Fibroblast of lung (primary cell): ENCODE measurements at places on chromosomes 6 and 20. TPM values are rescaled to one million over a fixed set of nuclear protein-coding genes. Genes with fewer than 3 reads are reported as not detected.

TMEM74B gene
- not detected in 2 replicates for total RNA-seq

GABRR1 gene
- total RNA-seq, result not detected in 2 replicates

RAB44 gene
- under 0.01 TPM in 2 replicates for total RNA-seq

SFT2D1 gene
- 34.2 and 34.8 TPM in 2 replicates for total RNA-seq

SMLR1 gene
- not detected in 2 replicates for total RNA-seq

KCNS1 gene
- 0.26 and 0.50 TPM in 2 replicates for total RNA-seq

TBXT gene
- not detected in 2 replicates for total RNA-seq

- DNase-seq, result no peak
These were observed 98.6 kb downstream of the CDH4 start for GRCh38 chr20:61350500-61351250.

DNA sequence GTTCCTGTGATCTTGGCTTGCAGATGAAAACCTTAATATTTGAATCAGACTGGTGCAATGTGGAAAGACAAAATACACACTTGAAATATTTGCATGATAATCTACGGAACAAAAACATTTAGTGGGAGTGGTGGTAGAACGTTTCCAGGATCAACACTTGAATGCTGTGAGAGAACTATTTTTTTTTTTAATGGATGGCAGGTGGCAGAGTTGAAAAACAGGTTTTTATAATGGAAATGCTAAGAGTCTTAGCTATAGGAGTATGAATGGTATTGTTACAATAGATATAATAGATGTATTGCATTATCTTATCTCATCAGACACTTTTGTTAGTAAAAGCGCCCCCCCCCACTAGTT, 49.2 kb downstream of the CDKAL1 start:
- no peak for DNase-seq

DNA sequence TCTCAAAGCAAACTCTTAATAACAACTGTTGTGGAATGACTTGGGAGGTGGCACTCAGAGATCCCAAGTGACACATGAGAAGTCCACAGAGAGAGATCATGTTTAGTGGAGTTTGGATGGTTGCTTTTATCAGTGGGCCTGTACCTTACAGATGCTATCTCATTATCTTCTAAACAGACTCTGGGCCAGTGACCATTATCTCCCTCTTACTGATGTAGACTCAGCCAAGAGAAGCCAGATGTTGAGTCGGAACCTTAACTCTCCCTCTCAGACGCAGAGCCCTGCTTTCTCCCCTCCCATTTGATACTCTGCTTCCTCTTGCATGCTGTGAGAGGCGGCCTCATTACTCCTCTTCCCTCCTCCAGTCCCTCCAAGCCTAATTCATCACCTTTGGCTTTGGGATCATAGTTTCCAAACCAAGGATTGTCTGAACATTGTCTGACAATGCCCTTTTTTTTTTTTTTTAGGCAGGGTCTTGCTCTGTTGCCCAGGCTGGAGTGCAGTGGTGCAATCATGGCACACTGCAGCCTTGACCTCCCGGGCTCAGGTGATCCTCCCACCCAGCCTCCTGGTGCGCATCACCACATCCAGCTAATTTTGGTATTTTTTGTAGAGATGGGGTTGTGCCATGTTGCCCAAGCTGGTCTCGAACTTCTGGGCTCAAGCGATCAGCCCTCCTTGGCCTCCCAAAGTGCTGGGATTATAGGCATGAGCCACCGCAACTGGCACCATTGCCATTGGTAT, 4.5 kb upstream of the DDR1 start:
- DNase-seq, result no peak

GRCh38 chr20:21387528-21387927, 9.8 kb downstream of the NKX2-4 start:
- DNase-seq, result no peak

GRCh38 chr6:89282749-89283148, 32.4 kb downstream of the GABRR2 start:
- DNase-seq, result no peak

DNA sequence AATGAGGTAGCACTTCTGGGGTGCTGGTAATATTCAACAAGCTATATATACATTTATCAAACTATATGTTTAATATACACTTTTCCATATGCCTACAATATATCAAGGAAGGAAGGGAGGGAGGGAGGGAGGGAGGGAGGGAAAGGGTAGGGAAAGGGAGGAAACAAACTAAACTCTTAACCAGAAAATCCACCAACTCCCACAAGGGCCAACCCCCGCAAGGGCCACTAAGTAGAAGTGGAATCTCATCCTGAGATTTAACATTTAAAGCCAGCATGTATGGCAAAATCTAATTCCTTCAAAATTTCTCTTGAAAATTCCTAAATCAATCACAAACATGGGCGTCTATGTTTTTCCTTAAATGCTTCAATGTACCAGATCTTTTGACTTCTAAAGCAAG, 298.6 kb upstream of the THEMIS start:
- no peak for DNase-seq

DNA sequence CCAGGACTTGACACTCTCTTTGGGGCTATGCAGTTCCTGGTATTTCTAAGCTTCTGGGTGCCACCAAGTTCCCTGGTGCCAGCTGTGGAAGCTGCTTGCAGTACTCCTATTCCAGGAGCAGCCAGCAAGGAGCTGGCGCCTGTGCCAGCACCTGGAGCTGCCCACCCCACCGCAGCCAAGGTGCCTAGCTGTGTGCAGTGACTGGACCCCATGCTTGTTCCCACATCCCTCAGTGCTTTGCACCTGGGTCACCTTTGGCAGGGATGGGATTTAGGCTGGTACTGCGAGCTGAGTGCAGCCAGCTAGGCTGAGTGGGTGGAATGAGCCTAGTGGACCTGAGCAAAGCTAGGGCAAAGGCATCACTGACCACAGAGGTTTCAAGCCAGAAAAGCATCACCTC, 1674.9 kb downstream of the HACE1 start:
- no peak for DNase-seq

DNA sequence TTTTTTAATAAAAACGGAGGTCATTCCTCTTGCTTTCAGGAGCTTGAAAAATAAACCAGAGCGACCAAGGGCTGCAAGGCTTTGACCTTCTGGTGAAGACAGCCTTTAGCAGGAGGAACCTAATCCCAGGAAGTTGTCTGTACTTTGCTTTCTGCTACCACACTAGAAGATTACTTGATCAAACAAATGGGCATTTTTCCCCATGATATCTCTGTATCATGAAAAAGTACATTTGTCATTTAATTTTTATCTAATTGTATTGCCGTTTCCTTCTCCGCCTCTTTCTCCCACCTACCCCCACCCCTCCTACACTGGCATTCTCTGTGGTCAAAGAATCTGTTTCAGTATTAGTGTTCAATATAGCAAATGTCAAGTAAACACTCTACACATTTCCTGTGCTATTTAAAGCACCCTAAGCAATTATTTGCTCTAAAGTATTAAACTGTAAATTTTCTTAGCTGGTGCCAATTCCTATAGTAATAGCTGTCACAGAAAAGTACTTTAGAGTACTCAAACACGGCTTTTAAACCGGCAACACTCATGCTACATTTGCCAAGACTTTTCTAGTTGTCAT, 29.7 kb downstream of the ATXN1 start:
- DNase-seq, result no peak

GRCh38 chr6:110158479-110158878, 21.0 kb downstream of the WASF1 start:
- DNase-seq, result no peak

- DNase-seq, result no peak
These were observed 38.6 kb upstream of the KCNG1 start for GRCh38 chr20:51061418-51062045.

- DNase-seq, result peak; percentile 58
These were observed 33.0 kb upstream of the POU5F1 start for GRCh38 chr6:31203345-31203979.

GRCh38 chr6:169252505-169253189, 999 bp downstream of the THBS2 start:
- peak; percentile 55 for DNase-seq

GRCh38 chr6:151338651-151339200, 52.6 kb downstream of the ZBTB2 start:
- DNase-seq, result peak; percentile 76

DNA sequence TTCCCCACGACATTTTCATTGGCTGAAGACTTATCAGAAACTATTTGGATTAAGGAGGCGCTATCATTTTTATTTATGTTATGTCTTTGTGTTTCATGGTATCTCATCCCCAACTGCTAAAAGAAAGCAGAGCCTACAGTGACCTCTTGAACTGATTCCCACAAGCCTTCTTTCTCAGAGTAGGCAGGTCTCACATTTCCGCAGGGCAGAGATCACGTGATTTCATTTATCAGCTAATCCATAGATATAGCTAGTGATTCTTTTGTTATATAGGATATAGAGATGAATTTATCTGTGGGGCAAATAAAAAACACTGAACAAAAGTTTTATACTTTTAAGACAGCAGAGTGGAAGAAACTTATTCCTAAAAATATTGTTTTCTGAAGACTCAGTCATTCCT, 25.0 kb upstream of the POPDC3 start:
- no peak for DNase-seq

DNA sequence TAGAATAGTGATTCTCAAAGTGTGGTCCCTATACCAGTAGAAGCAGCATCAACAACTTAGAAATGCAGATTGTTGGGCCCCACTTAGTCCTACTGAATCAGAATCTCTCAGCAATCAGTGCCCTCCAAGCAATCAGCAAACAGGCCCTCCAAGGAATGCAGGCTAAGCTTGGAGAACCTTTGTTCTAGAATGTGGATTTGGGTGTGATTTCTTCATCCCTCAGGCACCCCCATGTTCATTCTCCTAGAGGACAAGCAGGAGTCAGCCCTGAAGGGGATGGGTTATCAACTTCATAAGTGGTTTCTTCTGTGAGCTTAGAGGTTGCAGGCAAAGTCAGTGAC, 40.5 kb upstream of the TAF8 start:
- no peak for DNase-seq

DNA sequence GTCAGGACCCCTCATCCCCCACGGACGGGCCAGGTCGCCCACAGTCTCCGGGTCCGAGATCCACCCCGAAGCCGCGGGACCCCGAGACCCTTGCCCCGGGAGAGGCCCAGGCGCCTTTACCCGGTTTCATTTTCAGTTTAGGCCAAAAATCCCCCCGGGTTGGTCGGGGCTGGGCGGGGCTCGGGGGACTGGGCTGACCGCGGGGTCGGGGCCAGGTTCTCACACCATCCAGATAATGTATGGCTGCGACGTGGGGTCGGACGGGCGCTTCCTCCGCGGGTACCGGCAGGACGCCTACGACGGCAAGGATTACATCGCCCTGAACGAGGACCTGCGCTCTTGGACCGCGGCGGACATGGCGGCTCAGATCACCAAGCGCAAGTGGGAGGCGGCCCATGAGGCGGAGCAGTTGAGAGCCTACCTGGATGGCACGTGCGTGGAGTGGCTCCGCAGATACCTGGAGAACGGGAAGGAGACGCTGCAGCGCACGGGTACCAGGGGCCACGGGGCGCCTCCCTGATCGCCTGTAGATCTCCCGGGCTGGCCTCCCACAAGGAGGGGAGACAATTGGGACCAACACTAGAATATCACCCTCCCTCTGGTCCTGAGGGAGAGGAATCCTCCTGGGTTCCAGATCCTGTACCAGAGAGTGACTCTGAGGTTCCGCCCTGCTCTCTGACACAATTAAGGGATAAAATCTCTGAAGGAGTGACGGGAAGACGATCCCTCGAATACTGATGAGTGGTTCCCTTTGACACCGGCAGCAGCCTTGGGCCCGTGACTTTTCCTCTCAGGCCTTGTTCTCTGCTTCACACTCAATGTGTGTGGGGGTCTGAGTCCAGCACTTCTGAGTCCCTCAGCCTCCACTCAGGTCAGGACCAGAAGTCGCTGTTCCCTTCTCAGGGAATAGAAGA, 978 bp downstream of the HLA-A start:
- no peak for DNase-seq

DNA sequence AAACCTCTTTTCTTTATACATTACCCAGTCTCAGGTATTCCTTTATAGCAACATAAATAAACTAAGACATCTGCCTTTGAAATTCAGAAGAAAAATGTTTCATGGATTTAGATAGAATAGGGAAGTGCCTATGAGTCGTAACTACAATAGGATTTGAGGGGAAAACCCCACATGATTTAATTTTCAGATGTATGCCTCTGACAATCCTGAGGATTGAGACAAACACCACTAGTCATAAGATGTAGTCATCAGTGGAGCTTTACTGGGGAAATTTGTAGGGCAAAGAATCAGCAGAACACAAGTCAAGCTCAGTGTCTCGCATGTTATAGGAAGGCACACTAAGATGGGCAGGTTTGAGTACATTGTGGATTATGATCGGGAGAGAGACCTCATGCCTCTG, 566.4 kb downstream of the BMP2 start:
- DNase-seq, result no peak

- no peak for DNase-seq
These were observed 10.6 kb upstream of the RSPO3 start for GRCh38 chr6:127107916-127108315.

DNA sequence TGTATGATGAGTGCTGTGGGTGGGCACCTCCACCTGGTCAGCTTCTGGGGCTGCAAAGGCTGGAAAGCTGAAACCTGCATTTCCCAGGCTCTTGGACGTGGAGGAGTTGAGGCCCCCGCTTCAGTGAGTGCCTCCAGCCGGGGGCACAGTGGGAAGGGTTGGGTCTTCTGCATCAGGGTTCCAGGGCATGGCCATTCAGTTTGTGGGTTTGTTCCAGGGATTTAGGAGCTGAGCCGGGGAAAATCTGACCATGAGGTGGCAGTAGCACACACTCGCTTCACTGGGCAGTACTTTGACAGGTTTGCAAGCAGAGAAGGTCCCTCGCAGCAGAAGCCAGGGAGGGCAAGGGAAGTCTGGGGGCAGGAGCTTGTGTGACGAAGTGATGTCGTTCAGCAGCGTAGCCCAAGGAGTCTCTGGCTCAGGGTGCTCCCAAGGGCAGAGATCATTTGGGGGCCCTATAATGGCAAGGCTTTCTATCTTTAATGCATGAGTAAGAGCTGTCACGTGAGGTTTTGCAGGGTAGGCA, 69.5 kb upstream of the SULF2 start:
- peak; percentile 43 for DNase-seq

GRCh38 chr20:35312318-35312717, 20.1 kb upstream of the FAM83C start:
- peak; percentile 96 for DNase-seq

DNA sequence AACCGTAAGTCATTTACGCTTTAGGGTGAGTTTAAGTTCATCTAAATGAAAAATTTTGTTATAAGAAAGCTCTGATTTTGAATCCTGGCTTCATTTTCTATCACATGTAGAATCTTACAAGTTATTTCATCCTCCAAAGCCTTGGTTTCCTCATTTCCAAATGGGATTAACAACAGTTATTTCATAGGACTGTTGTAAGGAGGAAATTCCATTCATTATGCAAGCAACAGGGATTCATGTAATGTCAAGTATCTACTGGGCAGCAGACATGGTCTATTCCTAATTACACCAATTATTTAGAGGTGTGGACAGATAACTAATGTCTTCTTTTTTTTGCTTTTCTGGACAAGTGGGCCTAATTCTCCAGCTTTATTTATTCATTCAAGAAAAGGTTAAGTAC, 154.0 kb downstream of the PDSS2 start:
- DNase-seq, result no peak

DNA sequence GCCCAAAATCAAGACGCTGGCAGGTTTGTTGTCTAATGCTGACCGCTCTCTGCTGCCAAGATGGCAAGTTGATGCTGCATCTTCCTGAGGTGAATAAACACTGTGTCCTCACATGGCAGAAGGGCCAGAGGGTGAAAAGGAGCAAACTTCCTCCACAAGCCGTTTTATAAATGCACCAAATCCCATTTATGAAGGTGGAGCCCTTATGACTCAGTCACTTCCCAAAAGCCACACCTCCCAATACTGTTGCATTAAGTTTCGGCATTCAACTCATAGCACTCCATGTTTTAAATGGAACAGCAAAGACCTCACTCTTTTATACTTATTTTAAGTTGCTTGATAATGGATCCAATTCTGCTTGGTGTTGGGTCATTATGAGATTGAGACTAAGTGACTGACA, 316.6 kb downstream of the RFPL4B start:
- no peak for DNase-seq
